ENCODE measurements at places on chromosomes 16 and 17. TPM values are rescaled to one million over a fixed set of nuclear protein-coding genes. Genes with fewer than 3 reads are reported as not detected.

The ZG16 gene
- total RNA-seq: not detected

The HOXB4 gene
- 2.2 TPM for total RNA-seq

The AHSP gene
- not detected for total RNA-seq

The P2RX5 gene
- 4.0 TPM for total RNA-seq

The RAD51D gene
- total RNA-seq: 9.9 TPM

DNA sequence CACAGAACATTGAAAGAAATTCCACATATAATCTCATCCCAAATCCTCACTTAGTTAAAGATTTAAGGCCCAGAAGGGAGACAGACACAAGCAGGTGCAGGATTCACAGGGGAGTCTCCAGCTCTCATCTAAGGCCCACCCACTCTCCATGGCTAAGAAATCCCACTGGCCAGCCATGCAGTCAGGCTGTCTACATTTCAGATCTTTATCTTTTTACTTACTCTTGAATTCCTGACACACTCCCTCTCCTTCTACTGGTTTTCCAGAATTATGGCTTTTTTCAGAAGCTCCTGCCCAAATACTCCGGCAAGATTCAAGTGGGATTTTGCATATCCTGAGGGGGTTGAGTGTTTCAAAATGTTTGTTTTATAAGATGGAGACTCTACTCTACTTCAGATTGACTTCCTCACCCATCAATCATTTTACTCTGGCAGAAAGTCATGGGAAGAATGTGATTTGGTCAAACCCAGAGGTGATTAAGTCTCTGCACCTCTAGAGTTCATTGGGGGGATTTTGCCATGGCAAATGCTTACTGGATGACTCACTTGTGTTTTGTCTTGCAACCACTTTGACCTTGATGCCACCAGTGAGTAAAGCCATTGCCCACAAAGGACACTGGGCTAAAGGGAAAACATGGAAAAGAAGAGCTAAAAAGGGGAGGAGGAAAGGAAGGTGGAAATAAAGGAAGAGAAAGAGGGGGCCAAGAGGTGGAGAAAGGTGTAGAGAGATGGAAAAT lies 688.8 kb upstream of the SALL1 start:
- no peak for DNase-seq

DNA sequence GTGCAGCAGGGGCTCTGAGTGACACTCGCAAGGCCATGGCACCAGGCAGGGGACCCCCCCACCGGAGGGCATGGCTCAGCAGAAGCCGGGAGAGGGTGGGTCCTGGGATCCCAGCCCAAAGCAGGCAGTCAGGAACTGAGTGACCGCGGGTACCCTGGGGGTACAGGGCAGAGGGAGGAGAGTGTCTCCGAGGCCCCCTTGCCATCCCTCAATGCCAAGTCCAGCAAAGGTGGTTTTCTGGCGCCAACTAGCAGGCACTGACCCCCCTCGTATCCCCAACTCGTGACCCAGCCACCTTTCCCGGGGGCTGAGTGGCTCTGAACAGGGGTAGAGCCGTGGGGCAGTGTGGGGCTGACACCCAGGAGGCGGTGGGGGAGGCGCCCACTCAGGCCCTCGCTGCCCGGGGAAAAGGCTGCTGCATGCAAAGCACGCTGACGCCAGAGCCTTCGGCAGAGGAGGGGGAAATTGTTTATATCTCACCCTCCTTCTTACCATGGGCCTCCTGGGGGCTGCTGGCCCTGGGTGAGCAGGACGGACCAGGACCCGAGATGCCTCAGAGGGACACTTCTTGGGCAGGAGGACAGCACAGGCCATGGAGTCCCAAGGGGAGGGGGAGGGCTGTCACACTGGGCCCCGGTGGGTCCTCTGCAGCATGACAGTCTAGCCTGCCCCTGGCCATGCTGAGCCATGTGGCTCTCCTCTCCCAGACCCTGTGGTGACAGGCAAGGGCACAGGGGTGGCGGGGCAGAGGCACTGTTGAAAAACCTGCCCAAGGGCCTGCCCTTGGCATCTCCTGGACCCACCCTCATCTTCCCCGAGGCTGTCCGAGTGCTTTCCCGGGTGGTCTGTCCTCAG lies 14.6 kb upstream of the ENPP7 start:
- DNase-seq: no peak

DNA sequence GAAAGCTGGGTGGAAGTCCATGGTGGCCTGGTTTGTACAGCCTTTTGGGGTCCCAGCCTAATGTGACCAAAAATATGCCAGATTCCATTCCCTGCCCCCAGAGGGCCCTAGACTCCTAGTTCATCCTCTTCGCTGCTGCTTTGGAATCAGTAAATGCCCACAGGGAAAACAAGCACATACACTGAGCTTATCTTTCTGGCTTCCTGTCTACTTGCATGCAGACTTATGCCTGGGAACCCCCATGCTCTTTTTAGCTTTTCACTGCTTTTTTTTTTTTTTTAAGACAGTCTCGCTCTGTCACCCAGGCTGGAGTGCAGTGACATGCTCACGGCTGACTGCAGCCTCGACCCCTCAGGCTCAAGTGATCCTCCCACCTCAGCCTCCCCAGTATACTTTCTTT lies 6.2 kb upstream of the CD300LG start:
- no peak for DNase-seq

DNA sequence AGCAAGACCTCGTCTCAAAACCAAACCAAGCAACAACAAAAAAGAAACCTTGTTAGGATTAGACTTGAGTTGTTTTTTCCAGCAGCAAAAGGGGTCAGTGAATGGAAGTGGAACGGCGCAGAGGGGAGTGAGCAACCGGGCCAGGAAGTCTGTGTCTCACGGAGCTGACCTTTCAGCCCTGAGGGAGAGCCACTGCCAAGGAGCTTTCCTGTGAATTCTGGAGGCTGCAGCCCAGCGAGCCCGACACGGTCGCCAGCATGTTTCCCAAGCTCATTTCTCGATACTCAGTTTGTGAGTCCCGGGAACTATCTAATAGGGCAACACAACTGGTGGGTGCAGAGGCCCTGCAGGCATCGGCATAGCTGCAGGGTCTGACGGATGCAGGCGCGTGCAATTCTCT lies 19.6 kb downstream of the TELO2 start:
- DNase-seq: no peak

DNA sequence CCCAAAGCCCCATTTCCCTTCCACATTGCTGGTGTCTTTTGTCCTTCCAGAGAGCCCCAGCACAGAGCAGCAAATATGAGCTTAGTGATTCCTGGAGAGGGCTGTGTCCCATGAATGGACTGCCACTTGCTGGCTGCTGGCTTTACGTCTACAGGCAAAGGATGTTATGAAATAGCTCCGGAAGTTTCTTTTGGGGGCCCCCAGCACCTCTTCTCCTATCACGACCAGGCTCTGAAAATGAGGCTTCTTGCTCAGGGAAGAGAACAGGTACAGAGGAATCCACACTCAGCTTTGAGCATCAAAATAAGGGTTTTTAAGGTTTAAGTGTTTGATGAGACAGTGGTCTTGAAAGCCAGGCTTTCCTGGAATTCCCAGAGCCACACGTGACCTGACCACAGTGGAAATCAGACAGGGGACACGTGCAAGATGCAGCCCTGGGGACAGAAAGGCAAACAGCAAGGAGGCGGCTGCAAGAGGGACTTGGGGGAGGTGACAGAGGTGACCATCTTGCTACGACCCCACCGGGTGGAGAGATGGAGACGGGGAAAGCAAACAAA lies 58.1 kb downstream of the ZDHHC7 start:
- no peak for DNase-seq

- no peak for DNase-seq
Observed at GRCh38 chr17:35715416-35715815, 16.0 kb upstream of the RASL10B start.

DNA sequence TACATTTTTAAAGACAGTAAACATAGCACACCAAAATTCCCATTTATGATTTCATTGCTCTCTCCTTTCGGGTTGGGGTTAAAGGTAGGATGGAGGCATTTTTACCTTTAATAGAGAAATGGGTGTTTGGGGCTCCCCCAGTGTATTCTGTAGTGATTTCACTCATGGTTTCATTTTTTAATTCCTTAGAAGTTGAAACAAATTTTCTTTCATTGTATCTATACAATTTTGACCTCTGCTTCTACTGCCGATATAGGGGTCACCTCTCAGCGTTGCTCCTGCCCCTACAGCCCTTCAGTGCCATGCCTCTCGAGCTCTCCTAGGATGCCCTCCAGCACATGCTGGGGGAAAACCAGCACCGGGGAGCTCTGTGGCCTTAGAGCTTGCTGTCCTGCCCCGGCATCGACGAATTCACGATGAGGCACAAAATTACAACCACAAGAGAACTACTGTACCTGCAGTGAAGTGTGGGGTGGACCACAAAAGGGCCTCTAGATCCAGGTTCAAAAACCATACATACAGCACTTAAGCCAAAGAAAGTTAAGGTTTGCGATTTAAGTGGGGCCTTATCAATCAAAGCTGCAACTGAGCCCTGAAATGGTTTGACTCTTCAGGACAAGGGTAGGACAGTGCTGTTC lies 39.3 kb downstream of the LITAFD start:
- DNase-seq: no peak

DNA sequence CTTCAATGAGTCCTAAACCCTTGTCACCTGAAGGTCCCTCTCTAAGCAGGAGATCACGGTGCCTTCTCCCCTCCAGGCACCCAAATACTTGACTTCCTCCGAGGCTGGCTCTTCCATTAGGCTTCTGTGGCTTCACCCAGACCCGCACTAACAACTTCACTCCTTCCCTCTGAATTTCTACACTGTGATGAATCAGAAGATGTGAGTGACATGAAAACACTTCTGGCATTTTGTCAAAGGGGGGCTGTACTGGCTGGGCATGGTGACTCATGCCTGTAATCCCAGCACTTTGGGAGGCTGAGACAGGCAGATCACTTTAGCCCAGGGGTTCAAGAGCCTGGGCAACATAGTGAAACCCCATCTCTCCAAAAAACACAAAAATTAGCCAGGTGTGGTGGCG lies 72.6 kb upstream of the CNEP1R1 start:
- DNase-seq: no peak

DNA sequence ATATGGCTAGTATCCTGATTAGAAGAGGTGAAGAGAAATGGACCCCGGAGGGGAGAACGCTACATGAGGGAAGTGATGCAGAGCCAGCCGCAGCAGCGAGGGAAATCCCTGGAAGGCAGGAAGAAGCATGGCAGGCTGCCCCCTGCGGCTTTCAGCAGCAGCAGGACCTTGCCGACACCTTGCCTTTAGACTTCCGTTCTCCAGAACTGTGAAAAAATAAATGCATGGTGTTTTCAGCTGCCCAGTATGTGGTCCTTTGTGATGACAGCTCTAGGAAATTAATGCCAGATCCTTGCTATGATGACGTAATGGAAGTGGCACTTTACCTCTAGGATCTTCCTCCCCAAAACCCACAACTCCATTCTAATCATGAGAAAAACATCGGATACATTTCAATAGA lies 9.7 kb upstream of the ZFP1 start:
- DNase-seq: peak; percentile 9
